Activated CD8-positive, alpha-beta memory T cell treated with anti-CD3 and anti-CD28 coated beads for 4 hours (primary cell): ENCODE measurements at places on chromosomes 6 and 20.

- DNase-seq, result no peak
Observed at GRCh38 chr6:115573861-115574260, 486.8 kb downstream of the FRK start.

- no peak for DNase-seq
Observed at GRCh38 chr6:153309651-153310050, 178.6 kb upstream of the RGS17 start.

DNA sequence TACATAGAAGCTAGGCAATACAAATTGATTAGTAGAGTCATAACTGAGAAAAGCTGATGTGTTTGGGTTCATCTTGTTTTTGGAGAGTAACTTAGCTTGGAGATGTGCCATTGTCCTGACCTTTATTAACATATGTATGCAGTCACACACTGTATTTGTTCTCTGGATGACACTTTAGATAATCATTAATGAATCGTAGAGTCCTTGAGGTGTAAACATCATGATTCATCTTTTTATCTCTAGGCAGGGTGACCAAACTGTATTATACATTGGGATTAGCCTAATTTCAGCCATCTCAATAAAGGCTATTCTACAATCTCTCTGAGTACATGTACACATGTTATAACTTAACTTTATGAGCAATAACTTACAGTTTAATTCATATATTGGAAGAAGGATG is 3.6 kb upstream of the MTCL3 start:
- DNase-seq, result no peak

- no peak for DNase-seq
Observed at GRCh38 chr6:112209131-112209530, 45.2 kb downstream of the LAMA4 start.

DNA sequence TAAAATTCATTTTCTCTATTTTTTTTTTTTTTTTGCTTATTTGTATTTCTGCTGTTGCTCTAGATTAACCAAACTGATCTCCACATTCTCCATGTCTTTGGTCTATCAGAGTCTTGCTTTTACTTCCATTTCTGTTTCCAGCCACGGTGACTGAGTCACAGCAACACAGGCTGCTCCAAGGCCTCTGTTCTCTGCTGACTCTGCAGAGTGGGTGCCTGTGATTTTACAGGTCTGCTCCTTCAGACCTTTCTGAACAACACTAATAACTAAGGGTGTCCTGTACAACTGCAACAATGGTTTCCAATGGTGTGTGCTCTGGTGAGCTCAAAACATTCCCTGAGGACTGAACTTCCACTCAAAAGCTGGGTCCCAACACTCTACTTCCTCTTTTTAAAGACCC is 102.3 kb upstream of the BMP2 start:
- no peak for DNase-seq

DNA sequence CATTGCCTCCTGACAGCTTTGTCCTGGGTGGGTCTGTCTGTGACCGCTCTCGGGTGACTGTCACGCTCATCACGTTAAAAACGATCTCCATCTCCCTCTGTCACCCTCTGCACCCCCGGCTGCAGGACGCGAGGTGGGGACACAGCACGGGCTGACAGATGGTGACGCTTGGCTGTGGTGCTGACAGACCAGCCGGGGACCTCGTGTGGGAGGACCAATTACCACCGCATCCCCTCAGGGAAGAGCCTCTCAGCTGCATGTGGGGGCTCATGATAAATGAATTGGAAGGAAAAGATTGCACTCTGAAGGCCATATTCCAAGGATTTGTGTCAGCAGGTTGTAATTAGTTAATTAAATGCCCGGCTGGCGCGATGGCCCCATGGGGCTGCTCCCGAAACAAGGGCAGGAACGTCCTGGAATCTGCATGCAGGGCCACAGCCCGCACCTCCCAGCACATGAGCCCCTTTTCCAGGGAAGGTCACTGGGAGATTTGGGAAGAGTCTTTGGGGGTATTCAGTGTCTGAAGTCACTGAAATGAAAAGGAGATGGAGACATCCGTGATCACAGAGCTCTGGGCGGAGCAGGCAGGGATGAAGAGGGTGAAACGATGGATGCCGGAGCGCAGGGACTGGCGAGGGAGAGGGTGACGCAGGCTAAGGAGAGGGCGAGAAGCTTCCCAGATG is 87.1 kb downstream of the ERMARD start:
- DNase-seq, result no peak

- no peak for DNase-seq
Observed at GRCh38 chr20:602111-602970, 7.8 kb downstream of the TCF15 start.

GRCh38 chr20:55741801-55742200 is 263.5 kb downstream of the CBLN4 start:
- no peak for DNase-seq

- no peak for DNase-seq
Observed at GRCh38 chr6:45915780-45916468, 99.7 kb downstream of the CLIC5 start.

DNA sequence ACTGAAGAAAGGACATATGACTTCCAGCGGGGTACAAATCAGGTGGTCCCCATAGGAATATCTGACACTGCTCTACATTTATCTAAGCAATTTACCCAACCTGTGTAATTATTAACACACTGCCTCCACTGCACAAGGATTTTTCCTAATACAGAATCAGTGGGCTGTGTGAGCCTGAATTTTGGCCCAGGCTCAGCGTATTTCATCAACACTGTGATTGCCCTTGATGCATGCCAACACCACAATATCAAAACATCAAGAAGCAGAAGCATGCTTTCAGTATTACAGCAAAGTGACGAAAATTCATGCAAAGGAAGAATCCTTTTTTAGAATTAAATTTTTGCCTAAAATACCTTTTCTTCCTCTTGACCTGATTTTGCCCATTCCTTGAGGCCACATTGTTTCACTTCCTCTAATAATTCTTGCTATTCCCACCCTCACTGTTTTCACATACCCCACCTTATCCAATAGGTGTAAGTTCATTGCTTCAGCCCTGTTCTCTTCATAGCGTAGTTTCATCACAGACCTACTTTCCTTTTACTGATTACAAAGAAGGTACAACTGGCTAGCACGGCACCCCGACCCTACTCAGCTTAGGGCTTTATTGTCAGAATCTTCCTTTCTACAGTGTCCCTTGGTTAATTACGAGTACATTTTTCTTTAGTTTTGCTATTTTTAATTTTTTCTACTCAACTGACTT is 83.7 kb upstream of the PTCHD4 start:
- DNase-seq, result no peak

DNA sequence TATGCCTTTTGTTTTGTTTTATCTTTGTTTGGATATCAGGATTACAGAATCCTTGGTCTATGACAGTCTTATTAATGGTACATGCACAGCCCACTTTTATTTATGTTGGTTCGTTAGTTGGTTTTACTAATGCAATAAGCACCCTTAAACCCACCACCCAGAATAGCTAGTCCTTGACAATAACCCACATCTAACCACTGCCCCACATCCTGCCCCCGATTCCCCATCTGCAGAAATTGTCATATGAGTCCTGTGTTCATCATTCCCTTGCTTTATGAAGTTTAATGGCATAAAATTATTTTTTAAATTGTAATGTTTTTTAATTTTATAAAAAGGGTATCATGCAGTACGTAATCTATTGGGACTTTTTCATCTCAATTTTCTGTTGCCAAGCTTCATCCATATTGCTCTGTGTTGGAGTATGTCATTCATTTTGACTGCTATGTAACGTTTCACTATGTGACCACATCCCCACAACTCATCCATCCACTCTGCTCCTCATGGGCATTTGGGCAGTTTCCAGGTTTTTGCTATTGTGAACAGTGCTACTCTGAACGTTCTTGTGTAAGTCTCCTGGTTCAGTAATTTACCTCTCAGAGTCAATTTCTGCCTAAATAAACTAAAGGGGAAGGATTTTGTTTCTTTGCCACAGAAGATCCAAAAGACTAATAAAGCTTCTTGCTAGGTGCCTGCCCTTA is 150.4 kb downstream of the MRPL14 start:
- no peak for DNase-seq

DNA sequence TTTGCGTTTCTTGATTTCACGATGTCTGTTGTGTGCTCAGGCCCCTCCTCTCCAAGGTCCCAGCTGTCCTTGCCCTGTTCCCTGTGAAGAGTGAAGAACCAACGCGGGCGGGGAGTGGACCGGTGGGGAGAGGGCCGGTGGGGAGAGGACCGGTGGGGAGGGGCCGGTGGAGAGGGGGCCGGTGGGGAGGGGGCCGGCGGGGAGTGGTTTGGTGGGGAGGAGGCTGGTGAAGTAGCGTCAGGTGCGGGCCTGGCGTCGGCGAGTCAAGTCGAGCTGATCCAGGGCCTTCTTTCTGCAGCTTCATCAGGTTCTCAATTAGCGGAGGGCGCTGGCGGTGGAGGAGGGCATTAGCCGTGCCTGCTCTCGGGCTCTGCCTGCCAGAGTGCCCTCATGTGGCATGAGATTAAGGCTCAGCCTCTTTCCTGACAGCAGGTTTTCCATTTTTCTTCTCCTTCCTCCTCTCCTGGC is 21.2 kb upstream of the BHLHE23 start:
- no peak for DNase-seq

- DNase-seq, result no peak
Observed at GRCh38 chr20:18692447-18692846, 104.6 kb downstream of the DTD1 start.

DNA sequence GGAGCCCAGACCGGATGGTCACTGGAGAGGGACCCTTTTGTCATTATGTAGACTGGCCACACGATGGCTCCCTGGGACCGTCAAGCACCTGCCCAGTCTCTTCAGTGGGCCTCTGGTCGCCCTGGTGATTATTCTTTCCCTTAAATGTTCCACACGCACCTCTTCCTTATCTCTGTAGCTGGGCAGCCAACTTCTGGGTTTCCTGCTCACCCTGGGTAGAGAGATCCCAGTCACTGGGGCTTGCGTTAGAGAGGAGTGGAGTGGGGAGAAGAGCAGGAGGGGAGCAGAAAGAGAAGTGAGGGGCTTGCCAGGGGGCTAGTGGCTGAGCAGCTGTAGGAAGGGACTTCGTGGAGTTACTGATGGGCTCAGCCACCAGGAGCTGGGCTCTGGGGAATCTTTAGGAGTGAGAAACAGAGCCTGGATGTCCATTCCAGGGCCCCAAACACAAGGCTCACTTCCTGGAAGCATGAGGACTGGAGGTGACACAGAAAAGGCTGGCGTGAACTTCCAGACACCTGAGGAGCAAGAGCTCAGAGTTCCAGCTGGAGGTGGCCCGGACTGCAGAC is 150.1 kb downstream of the DHX35 start:
- DNase-seq, result no peak

DNA sequence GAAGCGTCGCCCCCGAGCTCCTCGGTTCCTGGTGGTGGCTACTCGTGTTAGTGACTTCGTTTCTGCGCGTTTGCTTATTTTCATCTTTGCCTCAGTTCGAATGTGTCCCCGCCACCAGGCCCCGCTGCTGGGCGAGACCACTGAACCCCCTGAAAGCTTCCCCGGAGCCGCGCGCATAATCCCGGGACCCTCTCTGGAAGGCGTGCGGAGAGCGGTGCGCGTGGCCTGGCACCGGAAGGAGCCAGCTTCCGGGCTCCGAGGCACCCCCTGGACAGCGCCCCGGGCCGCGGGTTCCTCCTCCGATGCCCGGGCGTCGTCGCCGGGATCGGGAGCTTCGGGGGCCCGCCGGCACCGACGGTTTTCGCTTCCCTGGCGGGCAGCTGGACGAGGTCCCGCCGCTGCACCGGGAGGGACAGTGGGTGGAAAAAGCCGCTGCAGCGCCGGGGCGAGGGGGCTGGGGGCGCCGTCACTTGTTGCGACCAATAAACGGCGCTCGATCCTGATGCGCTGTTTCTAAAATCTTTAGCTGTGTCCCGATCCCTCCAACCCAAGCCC is 643 bp upstream of the SLC35D3 start:
- DNase-seq, result no peak

DNA sequence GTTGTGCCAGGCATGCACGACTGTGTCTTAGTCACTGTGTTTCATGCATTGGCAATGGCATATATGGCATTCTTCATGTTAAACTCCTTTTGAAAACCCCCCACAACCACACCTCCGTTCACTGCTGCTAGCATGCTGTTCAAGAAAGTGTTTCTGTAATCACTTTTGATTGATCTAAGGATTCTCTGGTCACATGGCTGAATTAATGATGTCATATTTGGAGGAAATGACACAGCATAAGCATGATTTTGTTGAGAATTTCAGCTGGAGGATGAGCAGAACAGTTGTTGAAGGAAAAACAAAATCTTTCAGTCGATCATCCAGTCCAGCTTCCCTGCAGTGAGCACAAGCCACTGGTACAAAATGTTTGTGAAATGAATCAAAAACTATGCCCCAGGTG is 203.5 kb upstream of the ECI2 start:
- no peak for DNase-seq

DNA sequence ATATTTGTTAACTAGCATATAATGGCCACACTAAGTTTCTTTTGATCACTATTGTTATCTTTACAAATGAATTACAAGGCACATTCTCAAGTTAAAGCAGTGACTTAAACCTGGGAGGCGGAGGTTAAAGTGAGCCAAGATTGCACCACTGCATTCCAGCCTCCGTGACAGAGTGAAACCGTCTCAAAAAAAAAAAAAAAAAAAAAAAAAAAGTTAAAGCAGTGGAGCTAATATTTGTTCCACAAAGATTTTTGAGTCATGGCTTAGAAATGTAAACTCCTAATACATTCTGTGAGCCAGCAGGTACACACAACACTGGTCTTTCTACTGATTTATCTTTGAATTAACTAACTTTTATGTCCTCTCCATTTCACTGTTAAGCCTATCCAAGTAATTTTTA is 221.7 kb upstream of the HTR1E start:
- DNase-seq, result no peak

- no peak for DNase-seq
Observed at GRCh38 chr6:154298297-154298696, 58.3 kb downstream of the IPCEF1 start.

GRCh38 chr6:14762077-14762476 is 483.8 kb upstream of the JARID2 start:
- DNase-seq, result no peak

DNA sequence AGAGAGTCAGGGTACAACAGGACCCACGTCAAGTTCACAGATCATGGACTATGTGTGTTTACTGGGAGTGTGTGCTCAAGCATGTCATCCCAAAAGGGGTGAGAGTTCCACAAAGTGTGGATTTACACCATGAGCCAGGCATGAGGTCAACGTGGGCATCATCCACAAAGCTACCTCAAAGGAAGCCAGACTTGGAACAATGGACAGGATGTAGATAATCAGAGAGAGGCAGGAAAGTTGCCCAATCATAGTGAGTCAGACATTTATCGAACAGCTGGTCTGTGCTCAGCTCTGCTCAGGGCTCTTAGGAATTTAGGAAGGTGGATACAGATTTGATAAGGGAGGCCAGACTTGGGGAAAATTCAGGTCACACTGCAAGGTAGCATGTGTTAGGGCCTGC is 317.2 kb upstream of the CDYL start:
- no peak for DNase-seq

DNA sequence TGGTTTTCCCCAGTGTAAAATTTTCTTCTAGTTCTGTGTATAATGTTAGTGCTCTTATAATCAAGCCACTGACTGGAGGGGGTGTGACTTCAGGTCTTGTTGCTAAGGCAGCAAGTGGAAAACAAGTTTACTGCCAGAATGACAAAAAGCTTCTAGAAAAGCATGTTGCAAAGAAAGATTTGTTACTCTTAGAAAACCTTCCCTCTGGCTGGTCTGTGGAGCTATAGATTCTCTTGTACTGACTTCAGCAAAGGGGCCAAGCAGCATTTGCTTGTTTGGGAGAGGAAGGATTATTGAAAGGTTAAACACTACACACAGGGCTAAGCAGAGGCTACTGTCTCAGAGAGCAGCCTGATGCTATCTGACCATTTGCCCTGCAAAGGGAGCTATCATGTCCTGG is 288.8 kb downstream of the BTBD9 start:
- no peak for DNase-seq
